Tibial artery (tissue), 4 donors: ENCODE measurements at places on chromosomes 12 and 14.

GRCh38 chr14:24721775-24722174 is 87.8 kb upstream of the GZMB start:
- H3K27me3 ChIP-seq, result no peaks in the 10 kb centered on the region
- H3K36me3 ChIP-seq, result no peaks in the 10 kb centered on the region
- H3K4me1 ChIP-seq, result no peaks in the 10 kb centered on the region

- H3K4me3 ChIP-seq, result no peak within 1 kb of the TSS
- DNase-seq, result no peak
- H3K36me3 ChIP-seq, result no peaks in the 10 kb centered on the region
- no peak within 1 kb of the TSS for H3K27ac ChIP-seq
Measured at GRCh38 chr12:122174155-122174845, at the start of gene IL31. Gene IL31 (minus strand): TSS chr12:122174221. CDS start chr12:122174172, 49 bp downstream.

GRCh38 chr14:73784181-73784987 is 67.2 kb upstream of the PTGR2 start:
- H3K27me3 ChIP-seq, result no peaks in the 10 kb centered on the region
- no peak for DNase-seq
- H3K36me3 ChIP-seq, result no peaks in the 10 kb centered on the region
- H3K27ac ChIP-seq, result peak overlapping the region; percentile 96
- no peaks in the 10 kb centered on the region for H3K4me1 ChIP-seq
- peak overlapping the region; percentile 72 for H3K4me3 ChIP-seq

DNA sequence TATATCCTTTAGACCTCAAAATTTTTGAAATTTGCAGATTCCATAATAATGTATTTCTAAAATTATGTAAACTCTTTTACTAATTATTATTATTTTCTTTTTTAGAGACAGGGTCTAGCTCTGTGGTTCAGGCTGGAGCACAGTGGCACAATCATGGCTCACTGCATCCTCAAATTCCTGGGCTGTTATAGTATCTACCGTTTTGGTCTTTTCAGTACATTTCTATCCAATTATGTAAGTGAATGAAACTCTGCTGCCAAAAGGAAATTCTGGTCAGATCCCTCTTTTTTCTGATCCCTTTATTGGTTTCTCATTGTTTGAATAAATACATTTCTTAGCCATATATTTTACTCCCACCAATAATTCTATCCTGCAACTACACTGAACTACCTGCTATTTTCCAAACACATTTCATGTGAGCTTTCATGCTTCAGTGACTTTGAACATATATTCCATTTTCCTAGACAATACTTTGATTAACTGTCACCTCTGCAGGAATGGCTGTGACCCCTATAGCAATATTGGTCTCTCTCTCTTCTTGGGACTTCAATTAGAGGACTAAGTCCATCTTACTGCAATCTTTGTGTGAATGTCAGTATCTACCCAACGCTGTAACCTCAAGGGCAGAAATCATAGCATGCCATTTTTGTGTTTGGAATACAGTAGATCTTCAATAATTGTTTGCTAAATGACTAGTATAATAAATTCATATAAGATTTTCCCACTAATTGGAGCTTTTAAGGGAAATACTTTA is 183.2 kb downstream of the NTS start:
- no peaks in the 10 kb centered on the region for H3K4me1 ChIP-seq
- no peak overlapping the region for H3K4me3 ChIP-seq
- no peak for DNase-seq
- H3K27ac ChIP-seq, result no peak overlapping the region
- H3K36me3 ChIP-seq, result no peaks in the 10 kb centered on the region

DNA sequence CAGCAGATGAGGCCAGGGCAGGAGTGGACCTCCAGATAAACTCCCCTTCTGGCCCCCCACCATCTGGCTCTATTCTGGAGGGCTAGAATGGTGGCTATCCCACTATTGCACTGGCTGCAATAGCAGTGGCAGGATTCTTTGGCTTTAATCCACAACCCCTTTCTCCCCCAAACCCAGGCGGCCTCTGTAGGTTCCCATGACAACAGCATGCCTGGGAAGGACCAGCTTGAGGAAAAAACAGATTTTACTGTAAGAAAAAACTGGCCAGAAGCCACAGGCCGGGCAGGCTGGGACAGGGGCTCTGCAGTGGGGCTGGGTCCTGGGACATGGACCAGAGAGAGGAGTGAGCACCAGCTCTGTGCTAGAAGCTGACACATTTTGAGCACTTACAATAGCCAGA is 13.6 kb upstream of the ACVR1B start:
- no peak for DNase-seq
- no peaks in the 10 kb centered on the region for H3K36me3 ChIP-seq
- H3K4me3 ChIP-seq, result no peak overlapping the region
- no peak overlapping the region for H3K27ac ChIP-seq
- no peaks in the 10 kb centered on the region for H3K27me3 ChIP-seq

DNA sequence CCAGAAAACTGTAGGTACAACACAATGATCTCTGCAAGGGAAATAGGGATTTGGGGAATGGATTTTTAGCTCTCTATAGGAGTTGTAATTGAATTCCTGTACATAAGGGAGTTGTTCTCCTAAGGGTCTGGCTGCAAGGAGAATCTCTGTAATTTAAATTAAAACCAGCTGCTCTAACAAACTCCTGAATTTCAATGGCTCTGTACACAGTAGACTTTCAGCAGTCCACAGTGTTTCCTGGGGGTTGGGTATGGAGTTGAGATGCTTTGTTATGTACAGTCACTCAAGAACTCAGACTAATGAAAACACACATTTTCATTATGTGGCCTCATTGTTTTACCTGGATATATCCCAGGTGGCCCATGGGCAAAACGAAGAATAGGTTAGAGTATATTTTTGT is 93.2 kb downstream of the NAV3 start:
- no peak for DNase-seq

DNA sequence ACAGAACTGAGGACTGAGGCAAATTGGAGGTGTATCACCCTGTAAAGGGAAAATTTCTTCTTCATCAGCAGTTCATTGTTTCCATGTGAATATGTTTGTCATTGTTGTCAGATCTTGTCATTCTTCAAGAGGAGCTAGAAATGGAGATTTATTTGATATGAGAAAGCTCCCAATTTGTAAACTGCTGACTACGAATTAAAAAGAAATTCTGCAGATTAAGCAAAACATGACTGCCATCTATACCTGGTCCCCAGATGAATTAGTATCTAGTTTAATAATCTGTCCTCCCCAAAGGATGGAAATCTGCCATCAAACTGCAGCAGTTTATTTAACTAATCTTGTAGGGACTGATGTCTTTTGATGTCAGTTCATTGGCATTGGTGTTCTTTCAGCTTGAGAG is 162.8 kb downstream of the TRHDE start:
- H3K27me3 ChIP-seq, result no peaks in the 10 kb centered on the region
- no peak for DNase-seq
- no peaks in the 10 kb centered on the region for H3K4me1 ChIP-seq
- H3K36me3 ChIP-seq, result no peaks in the 10 kb centered on the region
- no peak overlapping the region for H3K4me3 ChIP-seq
- H3K27ac ChIP-seq, result no peak overlapping the region

DNA sequence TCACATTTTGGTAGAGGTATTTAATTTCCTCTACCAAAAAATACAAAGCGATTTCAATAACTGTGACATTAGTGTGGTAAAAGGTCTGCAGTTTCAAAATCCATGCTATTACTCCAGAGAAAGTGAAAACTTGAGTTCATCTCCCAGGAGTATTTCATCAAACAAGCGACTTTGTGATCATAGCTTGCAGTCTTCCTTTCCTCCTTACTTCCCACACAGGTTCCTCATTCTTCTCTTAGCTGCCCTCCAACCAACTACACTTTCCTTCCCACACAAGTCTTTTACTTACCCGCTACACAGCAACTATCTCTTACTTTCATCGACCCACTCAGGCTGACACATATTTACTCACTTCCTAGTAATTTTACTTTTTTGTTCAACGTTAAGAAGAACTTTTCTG is 413.4 kb upstream of the USP15 start:
- H3K4me3 ChIP-seq, result no peak overlapping the region
- no peaks in the 10 kb centered on the region for H3K36me3 ChIP-seq
- no peaks in the 10 kb centered on the region for H3K27me3 ChIP-seq
- DNase-seq, result no peak

- no peak for DNase-seq
- no peaks in the 10 kb centered on the region for H3K27me3 ChIP-seq
- no peaks in the 10 kb centered on the region for H3K4me1 ChIP-seq
- H3K4me3 ChIP-seq, result no peak overlapping the region
- peaks cover 22% of the 10 kb centered on the region for H3K36me3 ChIP-seq
Measured at GRCh38 chr12:26680727-26681455, 152.1 kb downstream of the ITPR2 start.

- no peaks in the 10 kb centered on the region for H3K27me3 ChIP-seq
- H3K27ac ChIP-seq, result peak overlapping the region; percentile 86
- DNase-seq, result no peak
- H3K4me3 ChIP-seq, result no peak overlapping the region
- no peaks in the 10 kb centered on the region for H3K4me1 ChIP-seq
Measured at GRCh38 chr12:19652386-19652785, 213.1 kb downstream of the AEBP2 start.

DNA sequence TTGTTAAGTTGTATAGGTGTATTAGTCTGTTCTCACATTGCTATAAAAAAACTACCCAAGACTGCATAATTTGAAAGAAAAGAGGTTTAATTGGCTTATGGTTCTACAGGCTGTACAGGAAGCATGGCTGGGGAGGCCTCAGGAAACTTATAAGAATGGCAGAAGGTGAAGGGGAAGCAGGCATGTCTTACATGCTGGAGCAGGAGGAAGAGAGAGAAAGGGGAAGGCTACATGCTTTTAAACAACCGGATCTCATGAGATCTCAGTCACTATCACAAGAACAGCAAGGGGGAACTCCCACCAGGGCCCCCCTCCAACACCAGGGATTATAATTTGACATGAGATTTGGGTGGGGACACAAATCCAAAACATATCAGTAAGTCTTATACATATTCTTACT is 60.5 kb upstream of the OR10AD1 start:
- no peaks in the 10 kb centered on the region for H3K36me3 ChIP-seq
- no peak overlapping the region for H3K27ac ChIP-seq
- no peaks in the 10 kb centered on the region for H3K27me3 ChIP-seq

DNA sequence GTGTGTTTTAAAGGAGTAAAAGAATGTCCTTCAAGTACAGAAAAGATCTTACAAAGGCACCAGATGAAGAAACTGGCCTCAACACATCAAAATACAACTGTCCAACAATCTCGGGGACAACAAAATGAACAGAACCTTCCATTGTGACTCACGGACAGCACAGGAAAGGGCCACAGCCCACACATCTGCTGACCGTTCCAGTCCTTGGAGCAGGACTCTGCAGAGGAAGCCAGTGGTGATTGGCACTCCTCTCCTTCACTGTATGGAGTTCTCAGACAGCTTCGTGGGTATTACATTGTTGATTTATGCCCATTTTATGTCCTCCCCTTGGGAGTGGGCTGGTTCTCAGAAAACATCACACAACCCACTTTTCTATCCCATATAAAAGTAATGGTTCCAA is 32.5 kb upstream of the TC2N start:
- no peaks in the 10 kb centered on the region for H3K36me3 ChIP-seq
- DNase-seq, result no peak
- no peak overlapping the region for H3K4me3 ChIP-seq
- H3K27me3 ChIP-seq, result no peaks in the 10 kb centered on the region
- H3K27ac ChIP-seq, result peak overlapping the region; percentile 67

GRCh38 chr12:132899033-132899432 is 11.6 kb upstream of the CHFR start:
- no peak for DNase-seq
- H3K4me3 ChIP-seq, result no peak overlapping the region
- no peaks in the 10 kb centered on the region for H3K4me1 ChIP-seq
- no peaks in the 10 kb centered on the region for H3K36me3 ChIP-seq
- no peak overlapping the region for H3K27ac ChIP-seq

DNA sequence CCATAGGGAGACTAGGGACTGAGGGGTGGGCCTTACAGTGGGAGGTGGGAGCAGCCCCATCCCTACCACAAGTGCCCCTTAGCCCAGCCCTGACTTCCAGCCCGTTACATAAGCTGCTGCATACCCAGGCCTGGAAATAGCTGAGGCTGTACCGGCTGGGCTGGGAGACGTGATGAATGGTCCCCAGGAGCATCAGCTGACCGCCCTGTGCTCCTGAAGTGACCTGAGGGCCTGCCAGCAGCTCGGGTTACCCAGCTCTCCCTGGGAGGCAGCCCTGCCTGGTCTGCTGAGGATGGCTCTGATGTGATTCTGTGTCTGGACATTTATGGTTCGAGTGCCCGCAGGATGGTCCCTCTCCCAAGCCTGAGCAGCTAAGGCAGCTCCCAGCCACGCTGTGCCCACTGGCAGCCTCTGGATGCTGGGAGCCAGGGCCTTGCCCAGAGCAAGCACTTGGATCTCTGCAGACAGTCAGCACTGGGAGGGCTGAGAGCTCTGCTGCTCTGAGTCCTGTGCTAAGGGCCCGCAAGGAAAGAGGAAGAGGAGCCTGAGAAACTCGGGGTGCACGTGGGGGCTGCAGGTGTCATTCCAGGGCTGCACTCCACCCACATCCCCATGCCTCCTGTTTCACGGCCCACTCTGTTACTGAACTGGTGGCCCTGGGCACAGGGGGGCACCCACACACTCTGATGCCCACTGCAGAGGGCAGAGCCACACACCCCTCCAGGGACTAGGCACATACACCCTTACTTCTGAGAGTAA is 20.5 kb downstream of the TAMALIN start:
- peaks cover 10% of the 10 kb centered on the region for H3K27me3 ChIP-seq
- H3K27ac ChIP-seq, result no peak overlapping the region
- no peak overlapping the region for H3K4me3 ChIP-seq
- no peak for DNase-seq
- H3K4me1 ChIP-seq, result peaks cover 31% of the 10 kb centered on the region
- no peaks in the 10 kb centered on the region for H3K36me3 ChIP-seq

GRCh38 chr12:23628806-23629205 is 320.7 kb downstream of the SOX5 start:
- no peaks in the 10 kb centered on the region for H3K4me1 ChIP-seq
- no peak overlapping the region for H3K4me3 ChIP-seq
- H3K36me3 ChIP-seq, result no peaks in the 10 kb centered on the region
- DNase-seq, result no peak
- H3K27ac ChIP-seq, result no peak overlapping the region

DNA sequence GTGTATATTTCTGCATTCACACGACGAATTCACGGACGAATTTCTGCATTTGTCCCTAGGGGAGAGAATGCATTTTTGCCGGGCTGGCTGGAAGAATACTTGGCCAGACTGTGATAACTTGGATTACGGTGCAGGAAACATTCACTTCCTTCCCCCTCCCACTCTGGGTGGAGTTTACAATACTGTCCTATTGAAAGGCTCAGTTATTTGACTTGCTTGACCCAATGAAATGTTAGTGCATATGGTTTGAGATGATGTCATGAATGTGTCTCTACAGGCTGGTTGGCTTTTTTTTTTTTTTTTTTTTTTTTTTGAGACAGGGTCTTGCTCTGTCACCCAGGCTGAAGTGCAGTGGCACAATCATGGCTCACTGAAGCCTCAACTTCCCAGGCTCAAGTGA is 90.7 kb upstream of the NOS1 start:
- no peaks in the 10 kb centered on the region for H3K4me1 ChIP-seq
- H3K27ac ChIP-seq, result no peak overlapping the region
- H3K36me3 ChIP-seq, result no peaks in the 10 kb centered on the region
- no peak for DNase-seq
- H3K27me3 ChIP-seq, result no peaks in the 10 kb centered on the region

- no peaks in the 10 kb centered on the region for H3K36me3 ChIP-seq
- peak; percentile 5 for DNase-seq
- no peaks in the 10 kb centered on the region for H3K4me1 ChIP-seq
- H3K4me3 ChIP-seq, result no peak overlapping the region
- no peaks in the 10 kb centered on the region for H3K27me3 ChIP-seq
Measured at GRCh38 chr14:96055065-96055752, 16.0 kb downstream of the C14orf132 start.
